ENCODE measurements at places on chromosomes 6 and 20.

DNA sequence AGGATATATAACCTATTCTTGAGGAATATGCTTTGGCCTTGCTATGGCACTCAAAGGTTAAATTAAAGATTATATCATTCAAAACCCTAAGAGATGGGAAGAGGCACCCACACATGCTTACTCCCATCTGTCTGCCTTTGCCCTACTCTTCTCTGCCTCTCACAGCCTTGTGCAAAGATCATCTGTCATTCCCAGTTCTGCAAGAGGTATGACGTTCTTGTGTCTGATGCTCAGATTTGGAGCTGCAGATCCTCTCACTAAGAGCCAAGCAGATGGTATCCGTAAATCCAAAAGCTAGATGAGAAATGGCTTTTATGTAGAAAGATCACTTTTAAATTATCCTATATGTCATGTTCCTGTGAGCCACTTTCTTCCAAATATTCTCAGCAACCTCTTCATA lies 112.0 kb downstream of the GPR63 start:
- no peak overlapping the region for H3K4me3 ChIP-seq
- H3K27me3 ChIP-seq: peaks cover 7% of the 10 kb centered on the region
- H3K36me3 ChIP-seq: no peaks in the 10 kb centered on the region
- no peak for DNase-seq

DNA sequence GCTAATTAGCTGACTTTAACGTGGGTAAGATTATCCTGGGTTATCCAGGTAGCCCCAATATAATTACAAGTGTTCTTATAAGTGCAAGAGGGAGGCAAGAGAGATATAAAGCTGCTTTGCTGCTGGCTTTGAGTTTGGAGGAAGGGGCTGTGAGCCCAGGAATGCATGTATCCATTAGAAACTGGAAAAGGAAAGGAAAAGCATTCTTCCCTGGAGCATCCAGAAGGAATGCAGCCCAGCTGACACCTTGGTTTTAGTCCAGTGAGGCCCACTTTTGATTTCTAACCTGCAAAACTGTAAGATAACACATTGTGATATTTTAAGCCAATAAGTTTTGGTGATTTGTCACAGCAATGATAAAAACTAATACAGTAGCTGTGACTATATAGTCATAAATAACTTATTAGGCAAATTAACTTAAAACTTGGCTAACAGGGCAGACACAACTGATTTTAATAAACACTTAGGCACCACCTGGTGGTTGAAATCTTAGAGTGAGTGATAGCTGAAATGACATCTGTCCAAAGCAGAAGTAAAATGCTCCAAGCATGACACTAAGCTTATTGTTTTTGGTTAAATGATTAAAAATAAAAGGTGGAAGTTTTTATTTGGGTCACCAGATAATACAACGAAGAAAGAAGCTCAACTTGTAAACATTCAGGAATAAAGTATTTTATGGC lies 35.6 kb downstream of the ADGRF4 start:
- no peak for DNase-seq
- H3K27me3 ChIP-seq: peaks cover 5% of the 10 kb centered on the region
- no peaks in the 10 kb centered on the region for H3K36me3 ChIP-seq
- no peak overlapping the region for H3K27ac ChIP-seq

DNA sequence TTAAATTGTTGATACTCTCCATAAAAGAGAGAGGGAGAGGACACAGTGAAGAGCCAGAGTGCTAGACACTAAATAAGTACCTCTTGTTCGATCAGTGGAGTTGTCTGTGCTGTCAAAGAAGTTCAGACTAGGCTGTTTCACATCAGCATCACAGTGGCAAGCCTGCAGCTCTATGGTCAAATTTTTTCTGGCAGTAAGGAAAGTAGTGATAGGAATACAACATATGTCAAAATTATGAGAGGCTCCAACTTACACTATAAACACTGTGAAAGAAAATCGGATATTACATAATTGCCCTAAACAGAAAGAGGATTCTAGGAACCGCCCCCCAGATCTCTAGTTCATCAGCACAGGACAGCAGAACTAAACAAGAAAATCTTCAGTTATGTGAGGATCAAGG lies 23.1 kb downstream of the DNAH8 start:
- no peak overlapping the region for H3K4me3 ChIP-seq
- peaks cover 80% of the 10 kb centered on the region for H3K27me3 ChIP-seq
- peaks cover 2% of the 10 kb centered on the region for H3K36me3 ChIP-seq
- H3K4me1 ChIP-seq: peaks cover 4% of the 10 kb centered on the region
- no peak for DNase-seq

DNA sequence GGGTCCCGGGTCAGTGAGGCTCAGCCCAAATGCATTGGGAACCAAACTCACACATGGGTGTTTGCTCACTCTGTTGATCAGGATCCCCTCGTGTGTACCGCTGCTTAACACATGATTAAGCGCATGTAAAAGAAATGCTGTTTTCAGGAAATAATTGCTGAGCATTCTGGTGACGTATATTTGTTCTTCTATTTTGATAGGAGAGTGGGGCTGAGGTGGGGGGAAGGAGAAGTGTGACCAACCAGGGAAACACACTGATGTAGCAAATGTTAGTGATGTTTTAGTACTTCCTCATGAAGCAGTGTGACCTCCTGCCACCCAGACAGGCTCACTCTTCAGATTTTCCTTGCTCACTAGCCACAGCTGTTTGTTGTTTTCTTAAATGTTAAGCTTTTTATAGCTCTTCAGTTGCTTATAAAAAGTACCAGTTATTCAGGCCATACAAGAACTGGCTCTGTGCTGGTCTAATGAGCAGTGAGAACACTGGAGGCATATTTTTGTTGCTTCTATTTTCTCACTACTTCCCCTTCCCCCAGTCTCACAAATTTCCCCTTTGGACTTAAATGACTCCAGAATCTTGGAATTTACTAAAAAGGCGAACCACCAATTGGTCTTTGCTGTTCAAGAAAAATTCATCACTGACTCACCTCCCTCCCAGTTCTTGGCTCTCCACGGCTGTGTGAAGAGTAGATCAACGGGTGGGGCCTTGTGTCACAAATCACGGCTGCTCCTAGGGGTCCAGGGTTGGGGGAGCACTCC lies 79.2 kb upstream of the BACH2 start:
- H3K27me3 ChIP-seq: no peaks in the 10 kb centered on the region
- no peak overlapping the region for H3K4me3 ChIP-seq
- H3K27ac ChIP-seq: no peak overlapping the region
- peaks cover 2% of the 10 kb centered on the region for H3K36me3 ChIP-seq
- H3K4me1 ChIP-seq: peaks cover 1% of the 10 kb centered on the region
- DNase-seq: no peak

DNA sequence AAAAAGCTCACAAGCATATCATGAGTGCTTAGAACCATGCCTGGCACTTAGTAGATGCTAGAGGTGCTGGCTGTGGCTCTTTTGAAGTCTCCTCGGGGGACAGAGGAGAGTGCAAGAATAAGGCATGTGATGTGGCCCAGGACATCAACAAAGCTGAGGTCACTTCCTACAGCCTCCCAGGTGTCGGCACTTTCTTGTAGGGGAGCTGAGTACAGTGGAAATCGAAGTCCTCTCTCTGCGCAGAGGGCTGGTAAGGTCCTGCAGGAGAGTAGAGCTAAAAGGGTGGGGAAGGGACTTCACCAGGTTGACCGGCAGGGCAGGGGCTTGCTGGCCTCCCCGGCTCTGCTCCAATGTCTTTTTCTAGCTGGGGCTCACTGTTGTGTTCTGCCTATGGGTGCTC lies 11.2 kb downstream of the SLC13A3 start:
- no peak overlapping the region for H3K27ac ChIP-seq
- H3K27me3 ChIP-seq: peaks cover 13% of the 10 kb centered on the region
- no peak overlapping the region for H3K4me3 ChIP-seq

DNA sequence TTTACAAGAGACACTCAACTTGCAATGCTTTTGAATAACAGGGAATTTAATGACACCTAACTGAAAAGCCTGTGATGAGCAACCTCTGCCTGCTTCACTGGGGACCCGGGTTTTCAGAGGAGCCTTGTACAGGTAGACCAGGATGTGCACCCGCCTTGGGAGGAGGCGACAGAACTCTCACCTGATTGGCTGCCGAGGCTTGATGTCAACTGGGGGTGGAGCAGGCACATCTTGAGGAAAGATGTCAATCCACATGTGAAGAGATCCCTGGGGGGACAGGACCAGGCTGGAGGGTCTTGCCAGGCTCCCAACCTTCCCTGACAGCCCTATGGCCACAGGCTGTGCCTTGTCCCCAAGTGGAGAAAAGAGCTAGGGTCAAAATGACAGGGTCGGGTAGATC lies 19.8 kb downstream of the ERGIC3 start:
- H3K4me1 ChIP-seq: no peaks in the 10 kb centered on the region
- no peak overlapping the region for H3K4me3 ChIP-seq

DNA sequence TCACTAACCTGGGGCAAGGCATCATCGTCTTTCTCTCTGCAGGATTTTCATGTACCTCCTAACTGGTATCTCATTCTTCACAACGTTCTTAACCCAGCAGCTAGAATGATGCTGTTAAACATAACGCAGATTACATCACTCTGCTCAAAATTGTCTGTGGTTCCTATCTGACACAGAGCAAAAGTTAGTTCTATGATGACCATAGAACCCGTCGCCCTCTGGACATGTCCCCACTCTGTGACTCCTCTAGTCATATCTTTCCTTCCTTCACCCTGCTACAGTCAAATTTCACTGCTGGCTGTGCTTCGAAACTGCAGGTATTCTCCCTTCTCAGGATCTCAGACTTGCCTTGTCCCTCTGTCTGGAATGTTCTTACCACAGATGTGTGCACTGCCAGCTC lies 87.4 kb upstream of the TPD52L1 start:
- no peak overlapping the region for H3K27ac ChIP-seq
- H3K4me3 ChIP-seq: no peak overlapping the region
- peaks cover 3% of the 10 kb centered on the region for H3K27me3 ChIP-seq
- H3K36me3 ChIP-seq: peaks cover 4% of the 10 kb centered on the region

DNA sequence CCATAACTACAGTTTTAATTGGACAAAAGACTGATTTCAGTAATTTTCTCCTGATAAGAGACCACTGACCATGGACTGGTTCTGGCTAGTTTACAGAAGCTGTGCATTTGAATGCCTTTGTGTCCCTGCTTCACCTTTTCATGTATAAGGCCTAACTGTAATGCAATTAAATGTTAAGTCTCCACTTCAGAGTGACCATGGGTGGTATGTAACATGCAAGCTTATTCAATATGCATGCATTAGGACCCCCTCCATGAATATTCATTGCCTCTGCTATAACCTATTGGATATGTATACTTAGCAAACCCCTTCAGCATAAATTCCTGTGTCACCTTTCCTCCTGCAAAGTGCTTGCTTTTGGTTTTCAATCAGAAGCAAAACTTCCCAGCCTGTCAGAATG lies 2.2 kb downstream of the UBD start:
- no peak for DNase-seq
- peaks cover 11% of the 10 kb centered on the region for H3K4me1 ChIP-seq
- H3K27me3 ChIP-seq: peaks cover 50% of the 10 kb centered on the region
- H3K36me3 ChIP-seq: peaks cover 4% of the 10 kb centered on the region
- no peak overlapping the region for H3K27ac ChIP-seq
- no peak overlapping the region for H3K4me3 ChIP-seq

DNA sequence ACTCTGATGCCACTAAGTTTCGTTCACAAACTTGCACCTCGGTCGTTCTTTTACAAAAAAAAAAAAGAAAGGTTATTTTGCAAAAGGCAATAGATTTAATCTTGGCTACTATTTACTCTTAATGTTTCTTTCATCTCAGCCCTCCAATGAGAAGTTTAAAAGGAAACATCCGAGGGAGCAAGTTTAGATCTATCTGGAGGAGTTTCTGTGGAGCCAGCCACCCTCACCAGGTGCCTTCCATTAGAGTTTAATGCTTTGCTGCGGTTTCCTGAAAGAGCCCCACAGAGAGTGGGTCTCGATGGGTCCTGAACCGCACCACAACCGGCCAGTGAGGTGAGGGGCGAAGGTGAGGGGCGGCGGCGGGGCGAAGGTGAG lies 632 bp downstream of the PRKN start:
- DNase-seq: no peak
- H3K4me1 ChIP-seq: peaks cover 9% of the 10 kb centered on the region
- H3K27me3 ChIP-seq: peaks cover 3% of the 10 kb centered on the region
- H3K36me3 ChIP-seq: no peaks in the 10 kb centered on the region
- peak overlapping the region; percentile 97 for H3K4me3 ChIP-seq
- H3K27ac ChIP-seq: peak overlapping the region; percentile 92

Data from activated naive CD8-positive, alpha-beta T cell treated with anti-CD3 and anti-CD28 coated beads, Interleukin-2, amount 10 ng/mL, durations not matched to agents 7 days and 5 days (primary cell).